ENCODE measurements at places on chromosomes 7 and 10. TPM values are rescaled to one million over a fixed set of nuclear protein-coding genes. Genes with fewer than 3 reads are reported as not detected.

SLC13A4 gene
- not detected for total RNA-seq

ENTPD7 gene
- total RNA-seq, result 2.9 TPM

AGAP4 gene
- total RNA-seq, result 13.2 TPM

PRKAR1B gene
- 56.0 TPM for total RNA-seq

TMEM236 gene
- total RNA-seq, result 0.37 TPM

RELN gene
- not detected for total RNA-seq

PDGFA gene
- 28.1 TPM for total RNA-seq

DNA sequence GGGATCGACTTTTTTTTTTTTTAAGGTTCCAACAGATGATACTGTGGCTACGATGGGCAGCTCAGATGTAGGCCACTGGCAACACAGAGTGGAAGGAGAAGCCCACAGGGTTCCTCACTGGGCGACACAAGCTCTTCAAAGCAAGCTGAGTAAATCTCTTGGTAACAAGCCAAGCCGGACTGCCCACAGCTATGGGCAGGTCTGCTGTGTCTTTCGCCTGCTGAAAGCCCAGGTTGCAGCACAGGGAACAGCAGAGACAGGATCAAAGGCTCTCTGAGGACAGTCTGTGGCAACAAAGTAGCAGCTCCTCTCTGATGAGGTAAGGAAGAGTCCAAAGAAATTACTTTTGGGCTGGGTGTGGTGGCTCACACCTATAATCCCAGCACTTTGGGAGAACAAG is 83.6 kb downstream of the KCNMA1 start:
- no peak for ATAC-seq

GRCh38 chr10:71598621-71599055 is 120.9 kb downstream of the C10orf105 start:
- ATAC-seq, result no peak

DNA sequence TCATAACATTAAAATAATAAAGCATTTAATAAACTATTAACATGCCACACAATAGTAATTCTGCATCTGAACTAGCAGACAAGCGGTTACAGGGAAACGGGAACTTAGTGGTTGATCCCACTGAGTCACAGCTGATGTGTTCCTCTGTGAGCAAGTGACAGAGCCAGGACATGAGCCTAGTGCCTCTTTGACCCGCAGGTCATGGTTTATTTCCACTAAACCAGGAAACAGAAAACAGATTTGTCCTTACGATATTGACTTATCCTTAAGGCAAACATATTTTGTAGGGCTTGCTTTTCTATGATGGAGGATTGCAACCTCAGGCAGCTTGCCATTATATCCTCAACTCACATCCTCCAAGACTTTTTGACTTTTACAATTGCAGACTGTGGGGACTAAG is 987.3 kb downstream of the CCSER2 start:
- ATAC-seq, result no peak

GRCh38 chr10:97583476-97583875 is 713 bp upstream of the HOGA1 start:
- ATAC-seq, result no peak

- ATAC-seq, result no peak
These were observed 104.9 kb downstream of the PPP1R17 start for GRCh38 chr7:31791881-31792280.

DNA sequence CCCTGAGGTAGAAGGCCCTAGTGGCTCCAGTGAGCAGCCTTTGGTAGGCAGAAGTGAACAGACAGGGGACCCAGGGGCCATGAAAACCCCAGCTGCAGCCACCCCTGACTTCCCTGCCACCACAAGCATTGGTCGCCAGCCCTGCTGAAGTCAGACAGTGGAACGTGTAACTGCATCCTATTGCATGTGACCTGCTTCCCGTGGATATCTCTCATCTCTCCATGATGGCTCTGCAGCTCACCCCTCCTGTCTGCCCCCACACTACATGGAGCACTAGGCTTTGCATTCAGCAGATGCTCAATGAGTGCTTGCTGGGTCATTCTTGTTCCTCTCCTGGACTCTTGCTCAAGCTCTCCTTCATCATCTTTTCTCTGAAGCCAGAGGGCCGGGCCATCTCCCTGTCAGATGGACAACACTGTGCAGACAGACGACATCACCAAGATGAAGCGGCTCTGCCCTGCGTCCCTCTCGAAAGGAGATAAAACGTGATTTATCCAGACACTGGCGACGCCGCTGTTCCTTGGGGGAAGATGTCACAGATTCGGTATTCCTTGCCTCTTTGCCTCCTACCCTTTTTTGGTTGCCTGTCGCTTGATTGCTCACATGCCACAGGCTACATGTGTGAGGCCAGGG is 117.5 kb downstream of the SH3PXD2A start:
- no peak for ATAC-seq

DNA sequence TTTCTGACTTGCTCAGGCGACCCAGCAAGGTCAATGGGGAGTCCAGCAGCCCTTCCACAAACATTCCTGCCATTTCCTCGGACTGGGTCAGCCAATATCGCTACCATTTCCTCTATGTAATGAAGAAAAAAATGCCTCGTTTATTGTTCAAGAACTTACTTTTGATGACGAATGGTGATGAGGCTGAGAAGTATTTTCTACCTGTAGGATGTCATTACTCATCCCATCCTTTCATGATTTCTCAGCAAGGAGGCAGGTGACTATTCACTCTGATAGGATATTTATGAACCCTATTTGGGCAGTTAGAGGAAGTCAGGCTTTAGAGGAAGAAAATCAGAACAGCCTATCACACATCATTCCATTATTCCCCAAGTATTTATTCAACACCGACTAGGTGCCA is 178.6 kb downstream of the FANK1 start:
- ATAC-seq, result no peak
